ENCODE measurements at places on chromosomes 1 and 21.

DNA sequence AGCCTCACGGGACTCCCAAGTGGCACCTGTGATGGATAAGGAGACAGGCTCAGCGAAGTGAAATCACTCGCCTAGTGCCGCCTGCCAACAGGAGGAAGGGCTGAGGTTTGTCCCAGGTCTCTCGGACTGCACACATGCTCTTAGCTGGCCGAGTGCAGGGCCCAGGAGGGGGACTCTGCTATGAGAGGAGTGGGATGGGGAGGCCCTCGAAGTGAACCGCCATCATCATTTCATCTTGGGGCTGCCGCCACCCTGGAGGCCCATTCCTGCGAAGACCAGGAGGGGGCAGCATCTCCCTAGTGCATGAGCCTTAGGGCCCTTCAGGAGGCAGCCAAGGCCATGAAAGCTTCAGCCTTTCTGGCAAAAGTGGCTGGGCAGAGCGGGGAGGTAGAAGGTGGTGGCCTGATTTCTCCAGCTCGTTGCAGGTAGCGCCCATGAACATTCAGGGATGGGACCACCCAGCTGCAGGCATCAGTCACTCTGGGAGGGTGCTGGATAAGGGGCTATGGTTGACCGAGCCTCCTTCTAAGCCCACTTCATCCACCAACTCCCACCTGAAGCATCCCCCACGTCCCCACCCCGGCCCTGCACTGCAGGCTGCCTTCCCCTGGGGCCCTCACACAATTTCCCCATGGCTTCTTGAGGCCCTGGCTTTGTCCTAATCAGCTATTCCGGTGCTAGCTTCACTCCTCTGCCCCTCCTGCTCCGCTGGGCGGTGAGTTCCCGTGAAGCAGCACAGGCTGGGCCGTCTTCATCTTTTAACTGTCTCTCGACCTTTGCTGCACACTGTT is 17.2 kb upstream of the RASSF5 start:
- DNase-seq = peak; percentile 85

GRCh38 chr1:2633936-2634491 is 1.2 kb upstream of the MMEL1 start:
- no peak for DNase-seq

- DNase-seq = no peak
Measured at GRCh38 chr1:175804561-175804960, 61.2 kb upstream of the TNR start.

- DNase-seq = peak; percentile 31
Measured at GRCh38 chr1:94327001-94327690, 89.8 kb upstream of the ARHGAP29 start.

DNA sequence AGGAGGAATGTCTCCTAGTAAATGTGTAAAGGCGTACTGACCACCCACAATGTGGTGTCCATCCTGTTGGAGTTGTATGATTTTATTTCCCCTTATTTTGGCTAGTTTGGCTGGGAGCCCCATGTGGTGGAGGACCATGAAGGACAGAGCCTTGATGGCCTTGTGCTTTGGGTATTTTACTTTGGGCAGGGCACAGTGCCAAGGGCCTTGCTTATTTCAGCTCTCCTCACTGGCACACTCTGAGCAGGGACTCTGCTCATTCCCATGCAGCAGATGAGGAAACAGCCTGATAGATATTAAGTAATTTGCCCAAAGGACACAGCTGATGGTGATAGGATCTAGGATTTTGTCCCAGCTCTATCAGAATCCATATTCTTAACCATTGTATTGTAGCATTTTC is 50.2 kb downstream of the SMYD2 start:
- DNase-seq = no peak

DNA sequence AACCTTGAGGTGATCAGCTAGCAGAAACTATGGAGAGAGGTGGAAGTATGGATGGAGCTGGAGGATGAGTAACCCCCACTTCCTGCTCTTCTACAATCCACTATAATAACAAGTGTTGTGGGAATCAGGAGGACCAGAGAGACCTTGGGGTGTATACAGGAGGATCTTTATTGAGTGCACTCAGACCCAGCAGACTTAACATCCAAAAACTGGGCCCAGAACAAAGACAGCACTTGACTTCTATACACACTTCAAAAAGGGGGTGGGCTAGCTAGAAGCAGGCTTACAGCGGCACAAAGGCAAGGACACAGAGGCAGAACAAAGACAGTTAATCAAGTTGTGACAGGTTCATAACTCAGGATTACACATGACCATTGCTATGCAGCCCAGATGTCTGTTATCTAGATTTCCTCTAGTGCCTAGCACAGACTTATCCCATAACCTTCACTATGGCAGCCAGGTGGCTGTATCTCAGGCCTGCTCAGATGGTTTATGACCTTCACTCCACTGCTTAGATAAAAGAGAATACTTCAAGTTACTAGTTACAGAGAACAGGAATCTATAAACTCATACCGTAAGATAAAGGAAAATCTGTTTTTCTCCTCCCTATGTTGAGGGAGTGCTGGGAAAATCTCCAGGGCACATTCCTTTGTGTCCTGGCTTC is 36.1 kb upstream of the PADI2 start:
- no peak for DNase-seq

DNA sequence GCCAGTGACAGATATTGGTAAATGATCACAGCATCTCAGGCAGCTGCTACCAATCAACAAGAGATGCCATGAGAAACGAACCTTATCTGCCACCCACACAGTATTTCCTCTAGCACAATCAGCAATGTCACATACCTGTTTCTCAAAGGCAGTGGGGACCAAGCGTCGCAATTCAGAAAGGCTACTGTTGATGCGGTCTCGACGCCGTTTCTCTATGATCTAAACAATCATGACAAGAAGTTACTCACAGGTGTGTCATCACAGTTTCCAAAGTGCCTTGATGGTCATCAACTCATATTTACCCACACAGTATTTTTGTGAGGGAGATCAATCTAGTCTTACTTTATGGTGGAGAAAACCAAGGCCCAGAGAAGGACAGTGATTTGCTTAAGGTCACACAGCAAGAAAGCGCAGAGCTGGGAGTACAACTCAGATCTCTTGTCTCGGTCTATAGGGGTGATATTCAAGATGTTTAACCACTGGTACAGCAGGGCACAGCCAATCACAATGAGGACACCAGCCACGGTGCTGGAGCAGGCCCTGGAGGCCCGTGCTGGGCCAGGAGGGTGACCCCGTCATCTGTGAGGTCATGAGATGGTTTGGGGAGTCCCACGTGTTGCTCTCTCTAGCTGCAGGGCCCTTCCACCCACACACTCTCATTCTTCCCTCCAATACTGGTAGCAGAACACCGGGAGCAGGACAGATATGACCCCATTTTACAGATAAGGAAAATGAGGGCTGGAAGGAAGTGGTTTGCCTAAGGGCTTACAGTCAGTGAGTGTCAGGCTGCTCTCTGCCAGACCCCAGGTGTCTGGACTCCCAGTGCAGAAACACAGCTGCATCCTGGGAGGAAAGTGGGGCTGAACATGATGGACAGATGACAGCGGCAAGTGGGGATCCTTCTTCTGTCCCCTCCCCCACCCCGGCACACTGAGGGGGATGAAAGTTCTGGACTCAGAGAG is 7.8 kb downstream of the HEYL start:
- no peak for DNase-seq

DNA sequence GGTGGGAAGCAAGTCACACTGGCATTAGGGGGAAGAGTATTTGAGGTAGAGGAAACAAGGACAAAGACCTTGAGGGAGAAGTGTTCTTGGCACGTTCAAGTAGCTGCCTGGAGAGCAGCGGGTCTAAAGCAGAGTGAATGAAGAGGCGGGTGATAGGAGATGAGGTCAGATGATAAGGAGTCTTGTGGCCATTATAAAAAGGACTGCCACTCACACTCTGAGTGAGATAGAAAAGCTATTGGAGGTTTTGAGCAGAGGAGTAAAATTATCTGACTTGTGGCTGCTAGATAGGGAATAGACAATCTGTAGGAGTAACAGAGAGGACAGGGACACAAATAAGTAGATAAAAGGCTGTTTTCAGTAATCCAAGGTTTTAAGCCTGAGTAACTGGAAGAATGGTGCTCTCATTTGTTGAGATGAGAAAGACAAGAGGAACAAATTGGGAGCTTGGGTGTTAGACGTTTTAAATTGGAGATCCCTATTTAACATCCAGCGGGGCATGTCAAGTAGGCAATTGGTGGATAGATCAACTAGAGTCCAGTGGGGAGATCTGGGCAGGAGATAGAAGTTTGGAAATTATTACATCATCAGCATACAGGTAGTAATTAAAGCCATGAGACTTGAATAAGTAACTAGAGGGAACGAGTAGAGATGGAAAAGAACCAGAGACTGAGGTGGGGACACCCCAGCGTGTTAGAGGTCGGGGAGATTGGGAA is 43.7 kb downstream of the HENMT1 start:
- no peak for DNase-seq

- DNase-seq = no peak
Measured at GRCh38 chr1:208500375-208500774, 256.2 kb upstream of the PLXNA2 start.

- no peak for DNase-seq
Measured at GRCh38 chr1:26098602-26099001, 13.0 kb upstream of the PDIK1L start.

DNA sequence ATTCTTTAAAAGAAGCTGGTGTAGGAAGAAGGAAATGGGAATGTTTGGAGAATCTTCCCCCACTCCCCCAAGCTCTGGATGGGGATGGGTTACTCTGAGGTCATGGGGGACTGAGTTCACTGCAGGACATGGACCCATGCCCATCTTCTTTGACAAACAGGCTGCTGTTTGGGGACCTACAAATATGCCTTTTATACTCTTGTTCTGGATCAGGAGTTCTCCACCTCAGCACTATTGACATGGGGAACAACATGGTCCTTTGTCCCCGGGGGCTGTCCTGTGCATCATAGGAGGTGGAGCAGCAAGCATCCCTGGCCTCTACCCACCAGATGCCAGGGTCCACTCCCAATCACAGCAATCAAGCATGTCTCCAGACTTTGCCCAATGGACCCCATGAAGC is 365.8 kb upstream of the C1orf174 start:
- DNase-seq = no peak

GRCh38 chr1:29485096-29485925 is 249.0 kb downstream of the PTPRU start:
- DNase-seq = no peak

GRCh38 chr1:115123116-115123515 is 33.8 kb upstream of the TSPAN2 start:
- no peak for DNase-seq

DNA sequence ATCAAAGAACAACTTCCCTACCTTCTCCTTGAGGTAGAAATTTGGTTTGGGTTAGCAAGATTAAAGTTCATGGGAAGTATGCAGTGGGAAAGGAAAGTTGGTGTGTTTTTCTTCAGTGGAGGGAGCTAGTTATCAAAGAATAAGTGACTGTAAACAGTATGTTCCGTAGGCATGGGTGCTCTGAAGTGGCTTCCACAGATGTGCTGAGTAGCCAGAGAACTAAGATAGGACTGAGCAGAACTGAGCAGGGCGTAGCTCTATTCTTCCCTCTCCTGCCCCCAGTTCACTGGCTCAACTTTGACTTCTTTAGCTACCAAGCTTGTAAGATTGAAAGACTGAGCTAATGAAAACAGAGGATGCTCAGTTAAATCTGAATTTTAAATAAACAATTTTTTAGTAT is 3.4 kb downstream of the ADCY10 start:
- DNase-seq = no peak

GRCh38 chr1:41779360-41779759 is 139.4 kb downstream of the HIVEP3 start:
- no peak for DNase-seq

DNA sequence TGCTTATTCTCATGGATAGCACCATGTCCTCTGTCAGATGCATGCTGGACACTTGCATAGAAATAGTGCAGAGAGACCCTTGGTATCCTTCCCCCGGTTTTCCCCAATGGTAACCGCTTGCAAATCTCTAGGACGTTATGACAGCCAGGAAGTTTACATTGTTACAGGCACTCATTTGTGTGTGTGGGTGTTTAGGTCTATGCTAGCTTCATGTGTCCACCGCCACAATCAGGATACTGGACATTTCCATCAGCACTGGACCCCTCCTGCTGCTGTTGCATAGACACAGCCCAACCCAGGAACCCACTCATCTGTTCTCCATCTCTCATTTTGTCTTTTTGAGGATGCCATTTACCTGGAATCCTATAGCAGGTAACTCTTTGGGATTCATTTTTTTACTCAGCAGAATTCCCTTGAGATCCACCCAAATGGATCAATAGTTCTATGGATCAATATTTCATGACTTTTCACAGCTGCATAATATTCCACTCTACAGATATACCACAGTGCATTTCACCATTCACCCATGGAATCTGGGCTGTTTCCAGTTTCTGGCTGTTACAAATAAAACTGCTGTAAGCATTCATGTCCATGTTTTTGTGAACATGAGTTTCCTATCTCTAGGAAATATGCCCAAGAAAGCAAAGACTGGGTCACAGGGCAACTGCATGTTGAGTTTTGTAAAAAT is 6.6 kb upstream of the WNT9A start:
- no peak for DNase-seq

- peak; percentile 76 for DNase-seq
Measured at GRCh38 chr1:15027515-15027986, 126.0 kb upstream of the TMEM51 start.

- DNase-seq = no peak
Measured at GRCh38 chr1:59422921-59423575, 126.2 kb downstream of the FGGY start.

DNA sequence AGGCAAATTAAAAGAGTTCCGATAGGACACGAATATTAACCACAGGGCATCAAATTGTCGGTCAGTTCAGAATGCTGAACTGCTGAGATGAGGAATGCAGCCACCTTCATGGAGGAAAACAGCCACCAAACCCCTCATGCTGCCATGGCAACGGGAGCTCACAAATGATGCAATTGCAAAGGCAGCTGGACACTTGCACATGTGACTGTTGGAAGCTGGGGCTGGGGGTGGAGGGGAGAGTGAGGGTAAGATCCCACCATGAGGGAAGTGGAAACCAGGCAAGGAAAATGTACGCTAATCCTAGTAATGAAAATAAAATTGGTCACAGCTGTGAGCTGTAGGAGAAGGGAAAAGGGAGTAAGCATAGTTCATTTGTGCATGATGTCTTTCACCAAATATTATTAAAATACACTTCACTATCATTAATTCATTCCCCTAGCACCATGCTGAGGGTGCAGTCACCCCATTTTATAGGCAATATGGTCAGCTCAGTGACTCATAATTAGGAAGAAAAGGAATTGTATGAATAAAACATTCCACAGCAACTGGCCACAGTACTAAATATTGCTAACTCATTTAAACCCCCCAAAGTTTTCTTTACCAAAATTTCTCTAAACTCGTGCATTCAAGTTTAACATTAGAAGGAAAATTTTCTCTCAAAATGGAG is 15.3 kb downstream of the BECN2 start:
- DNase-seq = peak; percentile 54

DNA sequence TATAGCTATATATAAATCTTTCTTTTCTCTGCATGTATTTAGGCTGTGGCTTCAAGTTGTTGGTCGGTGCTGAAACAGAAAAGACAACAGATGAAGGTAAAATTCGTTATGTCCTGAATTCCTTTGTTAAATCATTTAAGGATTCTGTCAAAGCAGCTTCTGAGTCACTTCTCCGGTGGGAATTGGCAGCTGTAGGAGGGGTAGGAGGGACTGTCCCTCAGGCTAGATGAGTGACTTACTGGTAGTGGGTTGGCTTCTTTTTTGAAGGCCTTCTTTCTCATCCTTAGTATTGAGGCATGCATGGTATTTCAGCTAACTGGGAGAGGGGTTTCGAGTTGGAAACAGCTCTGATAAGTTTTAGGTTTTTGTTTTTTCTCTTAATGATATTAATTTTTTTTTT is 22.1 kb upstream of the NEXN start:
- DNase-seq = no peak

GRCh38 chr1:78647238-78647637 is 2.4 kb upstream of the IFI44 start:
- no peak for DNase-seq

- DNase-seq = no peak
Measured at GRCh38 chr21:45004059-45004422, 64.2 kb downstream of the SLX9 start.

Measured in neural crest cell (in vitro differentiated cells).